DMS 273 treated with DMSO at 0.1 percent for 48 hours (cell line): ENCODE measurements at places on chromosomes 16 and 17.

DNA sequence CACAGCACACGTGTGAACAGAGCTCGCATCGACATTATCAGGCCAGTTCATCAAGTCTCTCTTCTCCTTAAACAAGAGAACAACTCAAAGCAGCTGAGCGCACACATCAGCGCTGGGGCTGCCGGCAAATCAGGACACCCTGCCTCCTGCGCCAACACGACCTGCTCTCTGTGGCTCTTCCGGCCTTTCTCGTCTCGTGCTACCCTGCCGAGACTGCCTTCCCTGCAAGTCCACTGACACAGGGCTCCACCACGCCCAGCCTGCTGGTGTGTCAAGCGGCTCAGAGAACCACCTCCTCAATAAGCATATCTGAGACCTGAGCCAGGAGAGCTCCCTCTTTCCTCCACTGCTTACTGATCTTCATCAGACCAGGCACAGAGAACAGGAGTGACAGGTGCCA lies 96.9 kb downstream of the ZNF778 start:
- DNase-seq: no peak

DNA sequence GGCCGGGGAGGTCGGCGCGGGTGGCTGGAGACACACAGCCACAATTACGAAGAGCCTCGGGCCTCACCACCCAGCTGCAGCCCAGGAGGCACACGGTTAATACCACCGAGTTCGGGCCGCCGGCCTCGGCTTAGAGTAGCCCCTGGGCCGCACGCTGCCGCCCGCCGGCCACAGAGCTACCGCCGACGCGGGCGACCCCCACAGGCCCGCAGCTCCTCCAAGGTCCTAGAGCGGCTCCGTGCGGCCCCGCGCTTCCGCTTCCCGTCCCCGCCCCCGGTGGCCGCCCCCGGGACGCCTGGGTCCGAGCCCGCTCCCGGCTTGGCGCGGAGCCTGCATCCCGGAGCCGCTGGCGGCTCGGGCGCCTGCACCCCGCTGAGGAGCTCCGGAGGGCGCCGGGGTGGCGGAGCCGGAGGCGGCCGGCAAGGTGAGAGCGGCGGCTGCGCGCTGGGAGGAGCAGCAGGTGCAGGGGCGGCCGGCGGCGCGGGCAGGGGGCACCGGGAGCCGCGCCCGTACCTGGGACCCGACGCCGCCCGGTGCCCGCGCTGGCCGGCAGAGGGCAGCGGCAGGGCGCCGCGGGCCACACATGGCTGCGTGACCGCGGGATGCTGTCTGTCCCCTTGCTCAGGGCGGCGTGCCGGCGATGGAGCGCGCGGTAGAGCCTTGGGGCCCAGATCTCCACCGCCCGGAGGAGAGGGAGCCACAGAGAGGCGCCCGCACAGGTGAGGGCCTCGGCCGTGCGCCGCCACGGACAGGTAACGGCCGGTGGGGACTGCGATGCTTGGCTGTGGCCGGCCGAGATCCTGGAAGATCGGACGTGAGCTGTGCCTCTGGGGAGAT lies at the start of gene ZNF48:
TSS of gene ZNF48 (plus strand) at position 266 of the 837 bp plus-strand sequence. CDS start at position 641, 375 bp downstream.
- peak; percentile 55 for DNase-seq

DNA sequence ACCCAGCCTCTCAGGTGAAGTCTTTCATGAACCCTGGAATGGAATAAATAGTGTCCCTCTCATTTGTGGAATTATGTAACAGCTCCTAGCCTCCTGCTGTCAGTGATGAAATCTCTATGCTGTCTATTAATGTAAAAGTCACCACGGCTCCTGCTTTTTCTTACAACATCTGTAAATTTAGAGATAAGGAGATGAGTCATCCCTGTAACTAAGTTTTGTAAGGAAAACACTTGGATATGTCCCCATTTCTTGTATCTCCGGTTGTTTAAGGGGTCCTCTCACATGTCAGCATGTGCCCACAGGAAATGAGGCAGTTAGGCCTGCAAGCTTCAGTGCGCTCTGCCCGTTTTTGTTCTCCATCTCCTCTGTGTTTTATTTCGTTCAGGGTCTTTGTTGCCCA lies 2.8 kb upstream of the NAT9 start:
- DNase-seq: no peak

GRCh38 chr16:85040685-85041084 lies 13.1 kb downstream of the KIAA0513 start:
- DNase-seq: no peak

- DNase-seq: no peak
Measured at GRCh38 chr17:17818088-17818526, 18.7 kb downstream of the SREBF1 start.

- DNase-seq: no peak
Measured at GRCh38 chr16:19266774-19267173, 18.8 kb upstream of the CLEC19A start.

DNA sequence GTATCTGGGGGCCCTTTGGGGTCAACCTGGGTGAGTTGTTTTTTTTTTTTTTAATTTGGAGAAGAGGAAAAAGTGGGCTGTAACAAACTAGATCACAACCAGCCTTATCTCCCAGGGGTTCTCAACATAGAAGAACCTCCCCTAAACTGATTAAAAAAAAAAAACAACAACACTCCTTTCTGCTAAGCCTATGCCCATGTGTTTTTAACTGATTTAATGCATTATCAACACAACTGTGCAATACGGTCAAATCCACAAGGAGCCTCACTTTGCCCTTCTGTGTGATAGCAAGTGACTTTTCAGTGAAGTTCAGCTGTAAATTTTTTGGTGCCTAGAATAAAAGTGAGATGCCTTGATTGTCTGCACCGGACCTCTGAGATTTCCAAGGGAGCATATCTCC lies 646 bp downstream of the MYH11 start:
- DNase-seq: peak; percentile 1

GRCh38 chr16:53428681-53429080 lies 5.6 kb upstream of the RBL2 start:
- no peak for DNase-seq

GRCh38 chr17:35486920-35487732 lies 38.6 kb upstream of the SLFN13 start:
- no peak for DNase-seq

GRCh38 chr17:36722121-36722902 lies 120.9 kb downstream of the MRM1 start:
- DNase-seq: peak; percentile 13

GRCh38 chr17:8489841-8490240 lies 54.2 kb downstream of the NDEL1 start:
- no peak for DNase-seq

DNA sequence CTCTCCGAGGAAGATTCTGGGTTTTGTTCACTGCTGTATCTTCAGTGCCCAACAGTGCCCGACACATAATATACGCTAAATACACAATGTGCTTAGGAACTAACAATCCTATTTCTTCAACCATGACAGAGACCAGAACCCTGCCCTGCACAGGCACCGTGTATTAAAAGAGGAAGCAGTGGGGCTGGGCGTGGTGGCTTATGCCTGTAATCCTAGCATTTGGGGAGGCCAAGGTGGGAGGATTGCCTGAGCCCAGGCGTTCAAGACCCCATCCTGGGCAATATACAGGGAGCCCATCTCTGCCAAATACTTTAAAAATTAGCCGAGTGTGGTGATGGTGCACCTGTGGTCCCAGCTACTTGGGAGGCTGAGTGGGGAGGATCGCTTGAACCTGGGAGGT lies 19.3 kb downstream of the ARL2BP start:
- no peak for DNase-seq

- no peak for DNase-seq
Measured at GRCh38 chr17:82383411-82383810, 11.8 kb downstream of the UTS2R start.

- no peak for DNase-seq
Measured at GRCh38 chr17:37109731-37110710, 161.3 kb downstream of the AATF start.

DNA sequence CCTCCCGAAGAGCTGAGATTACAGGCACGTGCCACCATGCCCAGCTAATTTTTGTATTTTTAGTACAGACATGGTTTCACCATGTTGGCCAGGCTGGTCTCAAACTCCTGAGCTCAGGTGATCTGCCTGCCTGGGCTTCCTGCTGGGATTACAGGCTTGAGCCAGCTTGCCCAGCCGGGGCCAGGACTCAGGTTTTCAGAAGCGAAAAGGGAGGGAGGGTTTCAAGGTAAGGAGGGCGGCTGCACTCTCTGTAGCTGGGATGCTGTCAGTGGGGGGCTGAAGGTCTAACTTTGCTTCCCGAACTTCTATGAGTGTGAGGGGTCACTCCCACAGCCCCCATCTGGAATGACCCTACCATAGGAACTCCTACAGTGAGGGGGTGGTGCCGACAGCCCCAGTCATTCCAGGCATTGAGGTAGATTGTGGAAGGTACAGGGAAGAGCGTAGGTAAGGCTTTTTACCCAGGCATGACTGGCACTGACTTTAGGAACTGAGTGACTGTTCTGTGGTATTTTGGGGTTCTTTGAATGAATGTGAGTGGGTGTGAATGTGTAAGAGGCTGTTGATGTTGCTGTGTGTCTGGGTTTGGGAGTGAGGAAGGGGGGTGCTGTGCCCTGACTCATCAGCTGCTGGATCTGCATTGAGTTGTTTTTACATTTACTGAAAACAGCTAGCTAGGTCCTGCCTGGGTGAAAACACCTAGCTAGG lies 3.8 kb upstream of the C1QL1 start:
- no peak for DNase-seq

- no peak for DNase-seq
Measured at GRCh38 chr17:49487183-49487582, 7.9 kb upstream of the NGFR start.

GRCh38 chr17:38508954-38509771 lies 80.9 kb downstream of the ARHGAP23 start:
- DNase-seq: no peak

GRCh38 chr17:82229698-82230608 lies 1.1 kb downstream of the SLC16A3 start:
- DNase-seq: no peak

DNA sequence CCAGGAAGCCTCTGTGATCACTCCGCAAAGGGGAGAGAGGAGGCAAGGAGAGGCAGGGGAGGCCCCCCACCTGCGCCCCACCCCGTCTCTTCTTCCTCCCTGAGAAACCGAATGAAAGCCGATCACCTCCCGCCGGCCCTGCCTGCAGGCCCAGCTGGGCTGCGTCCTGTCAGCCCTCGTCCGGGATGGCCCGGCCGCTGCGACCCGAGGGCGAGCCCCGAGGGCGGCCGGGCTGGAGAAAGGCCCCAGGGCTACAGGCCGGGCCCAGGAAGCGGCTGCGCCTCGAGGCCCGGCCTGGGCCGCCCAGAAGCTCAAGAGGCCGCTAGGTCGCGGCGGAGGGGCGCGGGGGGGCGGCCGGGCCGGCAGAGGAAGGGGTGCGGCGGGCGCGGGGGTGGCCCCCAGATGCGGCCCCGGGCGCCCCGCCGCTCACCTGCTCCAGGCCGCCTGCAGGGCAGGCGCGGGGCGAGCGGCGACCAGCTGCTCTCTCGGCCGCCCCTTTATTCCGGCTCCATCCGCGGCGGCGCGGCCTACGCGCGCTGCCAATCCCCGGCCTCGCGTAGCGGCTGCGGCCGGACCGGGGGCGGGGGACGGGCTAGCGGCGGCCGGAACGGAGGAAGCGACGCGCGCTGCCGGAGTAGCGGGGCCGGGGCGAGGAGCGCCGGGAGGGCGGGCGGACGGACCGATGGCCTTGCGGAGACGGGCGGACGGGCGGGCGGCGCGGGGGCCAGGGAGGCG lies at the start of gene ZNF319:
TSS of gene ZNF319 (minus strand) at position 702 of the 735 bp plus-strand sequence. CDS start 2,407 bp downstream, outside the sequence.
- no peak for DNase-seq

- DNase-seq: no peak
Measured at GRCh38 chr17:6797718-6798351, 21.8 kb downstream of the FBXO39 start.

GRCh38 chr16:10412935-10413601 lies 27.2 kb downstream of the ATF7IP2 start:
- DNase-seq: no peak

- DNase-seq: no peak
Measured at GRCh38 chr16:71929048-71929447, 33.7 kb downstream of the IST1 start.

DNA sequence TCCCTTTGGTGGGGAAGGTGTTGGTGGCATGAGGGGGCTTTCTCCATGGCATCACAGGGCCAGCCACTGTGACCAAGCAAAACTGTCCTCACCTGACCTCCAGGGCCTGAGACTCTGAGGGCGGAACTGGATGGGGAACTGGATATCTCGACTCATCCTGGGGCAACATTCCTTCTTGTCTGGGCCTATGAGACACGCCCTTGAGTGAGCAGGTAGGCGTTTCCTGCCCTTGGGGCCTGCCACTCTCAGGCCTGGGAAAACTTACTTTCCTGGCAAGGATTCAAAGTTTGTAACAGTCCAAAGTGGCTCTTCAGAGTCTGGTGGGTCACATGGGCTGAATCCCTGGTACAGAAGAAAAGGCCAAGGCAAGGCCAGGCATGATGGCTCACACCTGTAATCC lies 9.6 kb downstream of the MT1X start:
- DNase-seq: no peak

DNA sequence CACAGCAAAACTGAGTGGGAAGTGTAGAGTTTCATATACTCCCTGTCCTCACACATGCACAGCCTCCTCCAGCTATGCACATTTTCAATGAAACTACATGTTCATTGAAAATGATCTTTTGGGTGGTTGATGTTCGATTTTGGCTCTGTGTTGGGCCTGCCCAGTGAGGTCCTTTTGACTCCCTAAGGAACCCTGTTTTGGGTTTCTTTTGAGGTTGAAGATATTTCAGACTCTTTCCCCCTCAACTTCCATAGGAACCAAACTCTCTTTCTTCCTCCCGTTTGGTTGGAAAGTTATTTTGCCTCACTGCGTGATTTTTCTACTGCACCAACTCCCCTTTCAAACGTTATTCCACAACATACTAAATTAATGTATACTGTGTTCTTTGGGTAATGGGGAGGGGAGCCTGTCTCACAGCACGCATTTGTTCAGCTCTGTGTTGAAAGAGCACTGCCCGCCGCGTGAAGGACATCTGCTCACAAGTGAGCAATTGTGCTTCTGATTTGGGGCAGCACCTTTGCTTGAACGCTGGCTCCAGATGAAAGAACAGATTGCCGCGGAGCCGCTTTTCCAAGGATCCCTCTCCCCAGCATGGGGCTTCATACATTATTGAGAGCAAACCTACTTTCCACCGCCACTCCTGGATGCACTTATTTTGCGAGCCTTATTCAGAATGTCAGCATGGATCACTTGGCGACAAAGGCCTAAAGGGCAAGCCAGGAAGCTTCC lies 385.9 kb downstream of the WWOX start:
- no peak for DNase-seq

DNA sequence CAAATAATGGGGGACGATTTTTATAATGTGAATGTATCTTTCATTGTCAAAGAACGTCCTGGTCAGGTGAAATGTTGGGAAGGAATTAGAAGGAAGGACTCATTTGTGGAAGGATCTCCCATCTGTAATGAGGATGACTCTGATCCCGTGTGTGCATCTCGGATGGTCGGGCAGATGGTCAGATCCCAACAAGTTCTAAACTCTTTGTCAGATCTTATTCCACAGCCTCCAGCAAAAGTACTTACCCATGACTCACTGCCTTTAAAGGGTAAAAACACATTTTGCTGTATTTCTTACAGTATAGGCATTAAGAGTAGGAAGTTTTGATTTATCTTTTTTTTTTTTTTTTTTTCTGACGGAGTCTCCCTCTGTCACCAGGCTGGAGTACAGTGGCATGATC lies 539 bp upstream of the KRTAP4-8 start:
- DNase-seq: no peak
